ENCODE measurements at places on chromosomes 11 and 22.

DNA sequence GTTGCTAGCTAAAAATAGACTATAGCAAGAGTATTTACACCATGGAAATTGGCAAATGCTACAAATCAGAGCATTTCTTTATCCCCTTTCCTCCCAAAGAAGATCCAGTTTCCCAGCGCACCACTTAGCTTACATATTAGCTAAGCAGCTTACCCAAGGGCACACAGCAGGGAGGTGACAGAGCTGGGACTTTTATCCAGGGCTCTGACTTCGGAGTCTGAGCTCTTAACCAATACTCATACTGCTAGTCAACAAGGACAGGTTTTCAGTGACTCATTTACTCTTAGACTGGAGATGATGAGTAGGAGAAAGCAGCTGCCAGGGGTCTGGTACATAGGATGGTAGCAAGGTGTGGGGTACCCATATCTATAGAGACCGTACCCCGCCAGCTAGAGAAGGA lies 38.4 kb downstream of the NAV2 start:
- no peak for DNase-seq

- DNase-seq: peak; percentile 34
Observed at GRCh38 chr11:83002053-83002452, 69.6 kb downstream of the RAB30 start.

DNA sequence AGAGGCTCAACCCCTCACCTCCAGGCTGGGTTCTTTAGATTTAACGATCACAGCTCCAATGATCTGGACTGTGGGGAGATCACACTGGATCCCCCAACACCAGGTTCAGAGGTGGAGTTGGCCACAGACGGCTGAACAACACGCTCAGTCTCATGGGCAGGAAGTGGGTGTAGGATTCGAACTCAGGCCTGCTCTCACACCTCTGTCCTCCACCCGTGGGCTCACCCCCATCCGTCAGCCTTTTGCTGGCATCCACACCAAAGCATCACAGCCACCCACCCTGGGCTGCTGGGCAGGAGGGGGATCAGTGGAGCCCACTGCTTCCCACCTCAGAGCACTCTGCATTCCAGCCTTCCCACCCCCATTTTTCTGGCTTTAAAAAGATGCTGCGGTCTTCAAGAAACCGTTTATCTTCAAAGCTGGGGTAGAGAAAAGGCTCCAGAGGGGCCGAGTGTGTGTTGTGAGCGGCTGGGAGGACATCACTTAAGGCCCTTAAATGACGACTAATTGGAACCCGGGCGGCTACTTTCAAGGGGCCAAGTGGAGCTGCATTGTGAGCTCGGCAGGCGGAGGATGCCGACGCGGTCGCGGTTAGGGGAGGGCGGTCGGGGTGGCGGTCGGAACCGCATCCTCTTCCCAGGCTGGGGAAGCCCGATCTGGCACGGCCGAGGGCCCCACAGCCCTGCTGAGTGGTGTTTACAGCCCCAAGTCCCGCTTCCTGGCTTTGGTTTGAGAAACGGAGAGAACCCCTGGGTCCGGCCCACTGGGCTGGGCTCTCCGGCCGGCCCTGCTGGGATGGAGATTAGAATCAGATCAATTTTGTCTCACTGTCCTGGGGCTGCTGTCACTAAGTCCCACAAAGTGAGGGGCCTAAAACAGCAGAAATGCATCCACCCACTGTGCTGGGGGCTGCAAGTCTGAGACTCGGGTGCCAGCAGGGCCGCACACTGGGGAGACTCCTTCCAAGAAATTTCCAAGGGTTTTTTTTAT lies 15.9 kb upstream of the FGF3 start:
- DNase-seq: no peak

DNA sequence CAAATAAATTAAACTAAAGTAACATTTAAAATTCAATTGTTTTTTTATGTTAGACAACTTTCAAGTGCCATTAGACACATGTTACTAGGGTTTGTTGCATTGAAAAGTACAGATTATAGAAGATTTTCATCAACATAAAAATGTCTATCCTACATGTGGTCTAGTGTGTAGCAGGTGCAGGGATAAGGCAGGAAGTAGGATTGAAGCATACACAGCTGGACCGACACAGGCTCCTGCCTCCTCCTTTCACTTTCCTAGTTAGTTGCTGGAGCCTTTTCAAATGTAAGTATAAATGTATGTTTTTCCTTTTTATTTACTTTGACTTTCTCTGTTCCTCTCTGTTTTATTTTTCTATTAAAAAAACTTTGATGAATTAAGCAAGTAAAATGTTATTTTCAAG lies 246.9 kb upstream of the LUZP2 start:
- no peak for DNase-seq

DNA sequence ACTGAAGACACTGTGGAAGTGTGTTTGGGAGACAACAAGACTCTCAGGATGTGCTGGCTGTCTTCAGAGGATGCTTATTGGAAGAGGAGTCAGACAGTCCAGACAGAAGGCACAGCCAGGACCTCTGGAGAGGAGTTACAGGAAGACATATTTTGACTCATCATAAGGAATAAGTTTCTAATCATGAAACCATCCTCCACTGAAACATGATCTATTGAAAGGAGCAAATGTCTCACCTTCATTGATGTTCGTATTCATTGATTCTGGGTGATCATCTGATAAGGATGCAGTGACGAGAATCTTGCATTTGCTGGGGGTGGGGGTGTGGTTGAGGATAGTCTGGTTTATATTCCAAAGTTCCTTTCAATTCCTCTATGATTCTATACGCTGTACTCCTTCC lies 2.5 kb upstream of the CXCR5 start:
- no peak for DNase-seq

- no peak for DNase-seq
Observed at GRCh38 chr11:127471662-127472061, 471.1 kb upstream of the KIRREL3 start.

GRCh38 chr11:124749912-124750311 lies 2.1 kb downstream of the VSIG2 start:
- no peak for DNase-seq

DNA sequence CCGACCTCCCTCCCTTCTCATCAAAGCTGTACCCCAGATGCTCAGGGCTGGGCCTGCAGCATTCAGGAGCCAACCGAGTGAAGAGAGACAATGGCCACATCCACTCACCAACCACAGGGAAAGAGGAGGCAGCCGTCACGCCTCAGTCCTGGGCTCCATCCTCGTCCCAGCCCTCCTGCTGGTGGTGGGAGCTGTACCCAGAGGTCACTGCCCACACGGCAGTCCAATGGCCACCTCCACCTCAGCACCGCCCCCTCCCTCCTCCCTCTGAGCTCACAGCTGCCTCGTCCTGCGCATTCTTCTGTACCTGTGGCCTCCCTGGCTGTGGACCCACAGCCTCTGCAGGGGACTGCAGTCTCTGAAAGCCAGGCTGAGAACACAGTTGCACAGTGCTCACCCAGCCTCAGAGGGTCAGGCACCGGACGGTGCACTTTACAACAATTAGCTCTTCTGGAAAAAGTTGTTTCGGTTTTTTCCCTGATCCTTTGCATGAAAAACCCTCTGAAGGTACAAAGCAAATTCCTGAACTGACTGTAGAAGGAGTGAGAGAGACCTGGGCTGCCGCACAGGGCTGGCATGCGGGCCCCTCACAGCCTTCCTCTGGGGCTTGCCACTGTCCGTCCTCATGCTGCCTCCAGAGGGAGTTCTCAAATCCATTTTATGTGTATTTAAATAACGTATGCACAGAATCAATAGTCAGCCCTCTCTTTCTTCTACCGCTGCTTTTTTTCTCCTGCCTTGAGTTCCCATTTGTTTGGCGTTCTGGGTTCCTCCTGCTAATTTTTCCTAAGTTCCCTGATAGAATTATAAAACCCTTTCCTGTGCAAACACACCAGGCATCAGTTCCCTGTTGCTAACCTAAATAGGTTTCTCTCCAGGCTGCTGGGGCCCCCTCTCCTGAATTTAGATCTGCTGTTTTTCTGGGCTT lies 52.7 kb downstream of the PHF21B start:
- no peak for DNase-seq

- no peak for DNase-seq
Observed at GRCh38 chr11:3123305-3123704, 41.8 kb downstream of the OSBPL5 start.

GRCh38 chr11:35131886-35132285 lies 7.1 kb upstream of the CD44 start:
- no peak for DNase-seq

DNA sequence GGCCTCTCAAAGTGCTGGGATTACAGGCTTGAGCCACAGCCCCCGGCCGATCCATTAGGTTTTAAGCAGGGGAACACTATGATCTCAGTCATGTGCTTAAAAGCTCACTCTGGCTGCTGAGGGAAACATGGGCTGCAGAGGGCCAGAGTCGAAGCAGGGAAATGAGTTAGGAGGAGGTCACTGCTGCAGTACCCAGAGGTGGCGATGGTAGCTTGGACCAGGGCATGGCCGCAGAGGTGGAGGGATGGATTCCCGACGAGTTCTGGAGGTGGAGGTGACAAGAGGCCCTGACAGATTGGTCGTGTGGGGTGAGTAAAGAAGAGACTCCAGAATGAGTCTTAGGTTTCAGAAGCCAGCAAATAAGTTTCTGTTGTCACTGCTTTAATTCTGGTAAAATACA lies 54.4 kb upstream of the INCENP start:
- no peak for DNase-seq

GRCh38 chr22:46914481-46914880 lies 152.0 kb downstream of the TBC1D22A start:
- DNase-seq: no peak

- DNase-seq: no peak
Observed at GRCh38 chr11:39345834-39346442, 2113.5 kb downstream of the LRRC4C start.

- DNase-seq: no peak
Observed at GRCh38 chr11:118889797-118890196, 6.1 kb downstream of the CXCR5 start.

GRCh38 chr11:124581817-124582216 lies 12.0 kb downstream of the OR8A1 start:
- no peak for DNase-seq

DNA sequence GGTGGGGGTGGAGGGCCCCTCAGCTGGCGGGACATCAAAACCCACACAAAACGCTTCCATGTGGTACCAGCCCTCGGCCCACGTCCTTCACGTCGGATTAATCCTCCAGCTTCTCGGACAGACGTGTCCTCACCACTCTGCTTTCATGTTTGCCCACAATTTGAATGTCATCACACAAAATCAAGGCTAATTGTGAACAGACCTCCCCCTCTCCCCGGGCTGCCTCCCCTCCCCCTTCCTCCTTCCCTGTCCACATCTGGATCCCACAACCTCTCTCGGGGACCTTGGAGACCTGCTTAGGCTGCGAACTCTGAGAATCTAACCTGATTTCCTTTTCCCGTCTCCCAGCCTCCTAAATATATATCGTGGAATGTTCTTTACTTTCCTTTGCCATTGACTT lies 262.9 kb downstream of the MN1 start:
- DNase-seq: no peak

GRCh38 chr11:4610258-4610935 lies 2.4 kb upstream of the TRIM68 start:
- no peak for DNase-seq

DNA sequence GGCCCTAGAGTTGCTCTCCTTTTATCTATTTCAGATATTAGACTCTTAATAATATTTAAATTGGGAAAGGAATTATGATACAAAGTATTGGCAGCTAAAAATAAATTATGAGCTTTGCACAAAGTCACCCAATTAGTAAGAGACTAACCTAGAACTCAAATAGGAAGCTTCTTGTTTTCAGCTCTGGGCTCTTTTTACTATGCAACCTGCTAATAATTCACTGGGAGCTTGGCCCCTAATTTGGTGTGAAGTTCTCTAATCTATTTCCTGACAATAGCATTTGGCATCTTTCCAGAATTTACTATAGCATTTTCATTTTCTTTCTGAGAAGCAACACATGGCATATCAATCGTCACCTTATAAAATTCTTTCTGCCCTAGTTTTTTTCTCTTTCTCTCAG lies 727.7 kb upstream of the ANO5 start:
- no peak for DNase-seq

DNA sequence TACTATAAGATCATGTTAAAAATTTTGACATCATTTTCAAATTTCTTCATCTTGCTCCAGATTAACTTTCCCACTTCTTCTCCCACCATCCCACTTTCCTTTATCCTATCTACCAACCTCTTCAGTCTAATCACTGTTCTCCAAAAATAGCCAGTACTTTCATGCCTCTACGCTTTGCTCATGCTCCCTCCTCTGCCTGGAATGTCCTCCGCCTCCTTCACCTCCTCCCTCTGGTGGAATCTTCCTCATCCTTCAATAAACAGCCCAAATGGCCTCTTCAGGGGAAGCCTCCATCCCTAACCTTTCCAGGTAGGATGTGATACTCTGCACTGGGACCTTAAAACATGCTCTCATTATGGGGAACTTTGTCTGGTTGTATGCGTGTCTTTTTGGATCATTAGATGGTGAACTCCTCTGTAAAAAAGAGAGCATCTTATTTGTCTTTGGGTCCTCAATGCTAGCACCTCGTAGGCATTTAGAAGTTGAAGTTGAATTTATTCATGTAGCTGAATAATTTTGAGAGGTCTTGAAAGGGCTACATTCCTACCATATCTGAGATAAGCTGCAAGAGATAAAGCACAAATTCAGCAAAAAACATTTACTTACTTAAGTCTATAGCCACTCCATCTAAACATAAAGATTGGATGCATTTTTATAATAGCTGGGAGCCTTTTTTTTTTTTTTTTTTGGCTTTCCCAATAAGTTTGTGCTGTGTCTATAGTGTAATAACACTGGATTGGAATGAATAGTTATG lies 8.0 kb upstream of the CSRP3 start:
- DNase-seq: no peak

DNA sequence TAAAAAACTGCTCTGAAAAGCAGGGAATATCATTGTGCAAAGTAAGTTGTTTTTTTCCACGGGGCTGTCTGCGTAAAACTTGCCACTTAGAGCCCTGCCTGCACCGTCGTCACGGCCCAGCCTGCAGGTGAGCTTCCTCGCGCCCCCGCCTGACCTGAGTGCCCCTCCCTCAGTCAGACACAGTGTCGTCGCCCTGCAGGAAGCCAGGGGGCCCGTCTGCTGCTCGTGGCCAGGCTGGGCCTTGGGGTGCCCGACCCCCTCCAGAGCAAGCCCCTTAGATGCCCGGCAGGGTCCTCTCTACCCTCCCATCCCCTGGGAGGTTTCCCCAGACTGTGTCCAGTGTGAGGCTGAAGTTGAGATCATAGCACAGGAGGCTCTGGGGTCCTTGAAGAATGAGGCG lies 31.6 kb downstream of the SBF1 start:
- no peak for DNase-seq

DNA sequence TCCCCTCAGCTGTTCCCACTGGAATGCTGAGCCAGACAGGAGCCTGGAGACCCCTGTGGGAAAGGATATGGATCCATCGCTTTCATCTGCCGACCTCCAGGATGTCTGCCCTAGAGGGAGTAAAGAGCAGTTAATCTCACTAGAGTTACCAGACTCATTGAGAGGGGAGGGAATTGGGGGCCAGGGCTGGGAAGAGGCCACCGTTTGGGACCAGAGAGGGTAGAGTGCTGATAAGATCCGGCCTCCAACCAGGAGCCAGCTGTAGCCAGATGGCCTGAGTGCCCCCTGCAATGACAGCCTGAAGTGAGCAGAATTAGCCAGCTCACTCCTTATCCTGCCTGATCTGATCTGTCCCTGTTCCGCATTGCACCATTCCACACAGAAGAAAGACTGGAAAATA lies 3.7 kb upstream of the APLNR start:
- no peak for DNase-seq

Measured in stimulated activated CD4-positive, alpha-beta T cell treated with anti-CD3 and anti-CD28 coated beads, Interleukin-1b, Interleukin-23, amount 100 ng/mL, for 48 hours (primary cell).